Activated naive CD8-positive, alpha-beta T cell treated with anti-CD3 and anti-CD28 coated beads, Interleukin-2, amount 10 ng/mL, durations not matched to agents 7 days and 5 days (primary cell): ENCODE measurements at places on chromosomes 2 and 18. TPM values are rescaled to one million over a fixed set of nuclear protein-coding genes. Genes with fewer than 3 reads are reported as not detected.
A peak's percentile ranks its signal among the peaks of the same experiment; 100 is the strongest.

DNA sequence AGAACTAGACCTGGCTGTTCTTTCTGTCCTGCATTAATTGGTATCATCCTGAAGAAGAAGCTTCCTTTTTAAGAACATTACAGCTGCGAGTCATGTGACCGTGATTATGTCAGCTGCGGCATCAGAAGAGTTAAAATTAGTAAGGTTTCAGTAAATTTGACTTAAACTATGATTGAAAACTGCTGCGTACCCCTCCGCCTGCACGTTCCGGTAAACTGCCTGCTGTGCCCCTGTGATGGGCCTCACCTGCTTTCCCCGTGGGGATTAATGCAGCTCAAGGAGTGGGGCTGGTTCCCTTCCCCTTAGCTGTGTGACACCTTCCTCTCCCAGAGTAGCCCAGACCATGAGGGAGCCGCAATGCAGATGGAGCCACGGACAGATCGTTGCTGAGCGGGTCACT is 36.1 kb upstream of the MYO3B start:
- H3K4me1 ChIP-seq: peaks cover 6% of the 10 kb centered on the region
- H3K36me3 ChIP-seq: no peaks in the 10 kb centered on the region
- no peak overlapping the region for H3K4me3 ChIP-seq
- H3K27ac ChIP-seq: no peak overlapping the region
- no peak for DNase-seq
- H3K27me3 ChIP-seq: peaks cover 9% of the 10 kb centered on the region

DNA sequence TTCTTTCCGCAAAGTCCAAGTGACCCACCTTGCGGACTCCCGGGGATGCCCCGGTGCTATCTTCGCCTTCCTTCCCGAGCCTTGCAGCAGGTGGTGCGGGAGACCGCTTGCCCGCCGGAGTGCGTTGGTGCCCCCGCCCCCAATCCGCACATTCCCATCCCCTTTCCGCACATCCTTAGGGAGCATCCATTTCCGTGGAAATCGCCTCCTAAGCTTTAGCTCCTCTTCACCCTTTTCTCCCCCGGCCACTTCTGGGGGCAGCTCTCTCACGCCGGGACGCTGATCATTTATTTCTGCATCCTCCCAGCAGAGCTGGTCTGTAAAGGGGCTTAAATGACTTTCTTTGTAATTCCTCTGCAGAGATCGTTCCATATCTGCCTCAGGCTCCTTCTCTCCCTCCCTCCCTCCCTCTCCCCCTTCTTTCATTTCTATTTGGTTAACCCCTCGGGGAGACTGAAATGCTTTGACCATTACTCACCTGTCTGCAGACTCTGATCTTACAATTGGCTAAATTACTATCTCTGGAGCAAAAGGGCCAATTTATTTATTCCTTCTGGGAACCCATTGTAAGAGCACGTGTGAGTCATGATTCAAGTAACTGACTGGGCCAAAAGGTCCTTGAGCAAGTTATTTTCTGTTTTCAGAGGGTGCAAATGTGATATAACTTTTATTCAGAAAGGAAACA is 1.3 kb upstream of the LYPD1 start:
- peak overlapping the region; percentile 61 for H3K27ac ChIP-seq
- no peaks in the 10 kb centered on the region for H3K4me1 ChIP-seq
- no peak for DNase-seq
- peaks cover 38% of the 10 kb centered on the region for H3K27me3 ChIP-seq

DNA sequence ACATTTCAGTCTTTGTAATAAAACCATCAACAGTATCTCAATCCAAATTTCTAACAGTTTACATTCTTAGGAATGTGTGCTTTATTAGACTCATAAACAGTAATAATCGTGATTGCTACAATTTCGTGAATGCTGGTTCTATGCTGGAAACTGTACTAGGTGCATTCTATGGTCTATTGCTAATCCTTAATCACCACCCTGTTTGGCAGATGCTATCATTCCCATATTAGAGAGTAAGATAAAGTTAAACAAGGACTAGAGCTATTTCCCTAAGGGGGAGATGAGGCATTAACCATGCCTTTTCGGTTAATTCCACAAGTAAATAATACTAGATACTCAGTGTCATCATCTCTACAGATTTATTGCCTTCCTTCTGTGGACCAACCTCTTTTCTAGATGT is 244.0 kb downstream of the PAX3 start:
- H3K27me3 ChIP-seq: peaks cover 12% of the 10 kb centered on the region
- H3K27ac ChIP-seq: no peak overlapping the region
- no peak overlapping the region for H3K4me3 ChIP-seq
- H3K36me3 ChIP-seq: no peaks in the 10 kb centered on the region

DNA sequence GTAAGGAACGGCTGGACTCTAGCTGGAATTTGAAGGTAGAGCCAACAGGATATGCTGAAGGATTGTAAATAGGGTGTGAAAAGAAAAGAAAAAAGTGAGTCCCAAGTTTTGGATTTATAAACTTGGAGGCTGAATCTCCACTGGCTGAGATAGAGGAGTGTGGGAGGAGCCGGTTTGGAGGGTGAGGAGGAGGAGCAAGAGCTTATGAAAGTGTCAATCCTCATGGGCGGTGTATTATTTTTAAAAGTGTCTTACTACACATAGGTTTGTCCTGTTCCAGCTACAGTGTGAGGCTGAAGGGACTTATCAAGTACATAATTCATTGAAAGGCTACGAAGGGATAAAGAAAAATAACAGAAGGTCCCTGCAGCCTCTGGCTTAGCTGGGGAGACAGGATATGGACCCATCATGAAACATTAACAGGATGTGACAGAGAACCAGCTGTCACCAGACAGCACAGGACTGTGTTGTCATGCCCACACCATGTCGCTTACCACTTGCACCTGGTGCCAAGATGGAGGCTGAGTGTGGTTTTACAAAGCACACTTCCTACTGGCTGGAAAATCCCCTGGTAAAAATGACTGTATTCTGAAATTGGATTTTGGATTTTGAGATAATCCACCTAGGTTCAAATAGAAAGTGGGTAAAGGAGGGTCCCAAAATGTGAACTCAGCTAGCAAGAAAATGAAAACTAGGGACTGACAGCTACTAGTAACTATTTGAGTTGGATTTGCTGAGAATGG is 2.5 kb upstream of the MREG start:
- DNase-seq: no peak
- peaks cover 3% of the 10 kb centered on the region for H3K36me3 ChIP-seq
- H3K4me3 ChIP-seq: peak overlapping the region; percentile 30
- peak overlapping the region; percentile 84 for H3K27ac ChIP-seq

DNA sequence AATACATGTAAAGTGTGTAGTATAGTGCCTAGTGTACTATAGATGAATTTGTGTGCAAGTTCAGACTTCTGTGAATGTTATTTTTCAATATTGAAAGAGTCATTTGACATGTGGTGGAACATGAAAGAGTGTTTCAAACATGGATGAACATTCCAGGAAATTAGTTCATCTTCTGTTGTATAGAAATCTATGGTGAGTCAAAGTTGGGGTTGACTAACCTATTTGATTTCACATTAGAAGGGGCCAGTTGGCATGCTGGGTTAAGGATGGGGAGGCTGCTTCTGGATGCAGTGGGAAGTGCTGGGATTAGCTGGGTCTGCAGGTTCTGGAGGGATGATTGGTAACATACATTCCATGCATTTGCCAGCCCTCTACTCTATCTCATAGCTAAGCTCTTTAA is 50.6 kb downstream of the LYPD6B start:
- no peak overlapping the region for H3K4me3 ChIP-seq
- peaks cover 20% of the 10 kb centered on the region for H3K27me3 ChIP-seq

- H3K27me3 ChIP-seq: no peaks in the 10 kb centered on the region
- no peak overlapping the region for H3K27ac ChIP-seq
- no peak for DNase-seq
- no peaks in the 10 kb centered on the region for H3K4me1 ChIP-seq
- no peaks in the 10 kb centered on the region for H3K36me3 ChIP-seq
Measured at GRCh38 chr2:72524071-72524470, 301.8 kb downstream of the EXOC6B start.

DNA sequence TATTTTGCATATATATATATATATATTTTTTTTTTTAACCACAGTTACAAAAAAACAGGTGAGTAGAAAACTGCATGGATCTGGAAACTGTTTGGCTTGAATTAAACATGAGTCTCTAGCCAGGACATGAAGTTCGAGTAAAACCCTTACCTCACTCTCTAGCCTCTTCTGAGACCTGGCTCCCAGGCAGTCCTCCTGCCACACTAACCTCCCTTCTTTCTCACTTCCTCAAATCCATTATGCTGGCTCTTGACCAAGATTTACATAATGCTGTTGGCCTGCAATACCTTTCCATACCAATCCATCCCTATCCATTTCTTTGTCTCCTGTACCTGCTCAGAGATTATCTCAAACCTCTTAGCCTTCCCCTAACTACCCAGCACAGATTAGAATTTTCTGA is 34.0 kb downstream of the PIGN start:
- DNase-seq: no peak
- no peak overlapping the region for H3K27ac ChIP-seq
- H3K4me1 ChIP-seq: no peaks in the 10 kb centered on the region
- H3K27me3 ChIP-seq: no peaks in the 10 kb centered on the region
- no peak overlapping the region for H3K4me3 ChIP-seq

Gene IL1RN
- 2.1 TPM for total RNA-seq

GRCh38 chr2:196067088-196067382 is 1.6 kb downstream of the DNAH7 start:
- DNase-seq: no peak
- H3K27ac ChIP-seq: no peak overlapping the region
- H3K27me3 ChIP-seq: peaks cover 16% of the 10 kb centered on the region
- no peaks in the 10 kb centered on the region for H3K36me3 ChIP-seq
- peaks cover 7% of the 10 kb centered on the region for H3K4me1 ChIP-seq

GRCh38 chr2:127071901-127072328 is 35.0 kb downstream of the BIN1 start:
- H3K4me3 ChIP-seq: no peak overlapping the region
- H3K36me3 ChIP-seq: peaks cover 20% of the 10 kb centered on the region
- no peak overlapping the region for H3K27ac ChIP-seq

Gene ERBB4
- total RNA-seq: not detected

Gene LYG2
- not detected for total RNA-seq

- H3K27ac ChIP-seq: no peak overlapping the region
- no peak for DNase-seq
- H3K4me1 ChIP-seq: no peaks in the 10 kb centered on the region
- no peaks in the 10 kb centered on the region for H3K27me3 ChIP-seq
- H3K36me3 ChIP-seq: no peaks in the 10 kb centered on the region
- H3K4me3 ChIP-seq: no peak overlapping the region
Measured at GRCh38 chr2:192247456-192247855, 52.7 kb upstream of the TMEFF2 start.

GRCh38 chr2:192155511-192156118 is 39.1 kb downstream of the TMEFF2 start:
- DNase-seq: no peak
- H3K4me3 ChIP-seq: no peak overlapping the region
- H3K4me1 ChIP-seq: no peaks in the 10 kb centered on the region
- no peaks in the 10 kb centered on the region for H3K36me3 ChIP-seq
- peaks cover 5% of the 10 kb centered on the region for H3K27me3 ChIP-seq

Gene MYO5B
- not detected for total RNA-seq

Gene TFPI
- 0.11 TPM for total RNA-seq

Gene CD226
- total RNA-seq: 46.4 TPM

DNA sequence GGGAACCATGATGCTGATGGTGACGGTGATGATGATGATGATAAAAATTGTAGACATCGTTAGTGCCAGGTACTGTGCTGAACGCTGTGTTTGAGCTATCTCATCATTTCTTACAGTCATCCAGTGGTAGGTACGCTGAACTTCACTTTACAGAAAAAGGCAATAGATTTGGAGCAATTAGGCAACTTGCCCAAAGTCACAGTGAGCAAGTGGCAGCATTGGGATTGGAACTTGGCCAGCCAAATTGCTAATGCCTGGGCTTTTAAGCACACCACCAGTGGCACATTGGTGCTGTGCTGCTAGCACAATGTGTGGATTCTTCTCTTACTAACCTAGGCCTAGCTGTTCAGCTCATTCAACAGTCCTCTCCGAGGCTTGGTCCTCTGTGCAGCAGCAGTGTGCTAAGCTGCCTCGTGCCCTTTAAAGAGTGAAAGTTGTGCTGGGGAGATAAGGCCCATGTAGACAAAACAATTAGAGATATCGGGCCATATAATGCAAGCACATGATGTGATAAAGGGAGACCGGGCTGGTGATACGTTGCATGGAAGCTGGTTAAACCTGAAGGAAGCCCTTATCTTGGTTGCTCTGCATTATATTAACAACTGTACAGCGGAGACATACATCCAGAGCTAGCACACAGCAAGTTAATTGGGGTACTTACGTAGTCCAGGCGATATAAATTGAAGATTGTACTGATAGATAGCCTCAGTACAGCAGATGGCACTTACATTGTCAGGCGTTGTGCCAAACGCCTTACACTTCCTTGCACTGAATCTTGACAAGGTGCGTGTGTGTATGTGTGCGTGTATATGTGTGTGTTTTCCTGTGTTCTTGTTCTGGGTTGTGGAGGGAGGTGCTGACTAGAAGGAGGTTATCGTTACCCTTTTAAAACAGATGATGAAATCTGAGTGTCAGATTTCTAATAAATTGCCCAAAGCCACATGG is 28.4 kb downstream of the HK2 start:
- DNase-seq: no peak
- peaks cover 22% of the 10 kb centered on the region for H3K4me1 ChIP-seq
- H3K27ac ChIP-seq: no peak overlapping the region
- H3K27me3 ChIP-seq: no peaks in the 10 kb centered on the region
- H3K4me3 ChIP-seq: no peak overlapping the region

Gene DNAH6
- 1.0 TPM for total RNA-seq

GRCh38 chr2:26298638-26299393 is 47.1 kb upstream of the SELENOI start:
- peaks cover 2% of the 10 kb centered on the region for H3K27me3 ChIP-seq
- peak; percentile 61 for DNase-seq
- H3K4me3 ChIP-seq: no peak overlapping the region
- H3K27ac ChIP-seq: no peak overlapping the region

Gene IL36A
- total RNA-seq: not detected

Gene MOGAT1
- not detected for total RNA-seq

Gene EML4
- total RNA-seq: 111 TPM

Gene TMBIM1
- 71.5 TPM for total RNA-seq

- DNase-seq: no peak
- peaks cover 10% of the 10 kb centered on the region for H3K4me1 ChIP-seq
- no peak overlapping the region for H3K4me3 ChIP-seq
- H3K36me3 ChIP-seq: peaks cover 20% of the 10 kb centered on the region
- H3K27me3 ChIP-seq: no peaks in the 10 kb centered on the region
Measured at GRCh38 chr2:19874726-19875125, 27.1 kb downstream of the TTC32 start.
